ENCODE measurements at places on chromosomes 1 and 21. TPM values are rescaled to one million over a fixed set of nuclear protein-coding genes. Genes with fewer than 3 reads are reported as not detected.

FAM163A gene
- not detected for polyA plus RNA-seq

GPR153 gene
- 3.9 TPM for polyA plus RNA-seq

ADORA1 gene
- 0.15 TPM for polyA plus RNA-seq

S100A7A gene
- polyA plus RNA-seq = not detected

PDIK1L gene
- 1.2 TPM for polyA plus RNA-seq

FAM78B gene
- 0.10 TPM for polyA plus RNA-seq

GRCh38 chr1:212218911-212219310 is 66.3 kb upstream of the PPP2R5A start:
- no peaks in the 10 kb centered on the region for H3K36me3 ChIP-seq
- H3K27ac ChIP-seq = no peak overlapping the region
- H3K27me3 ChIP-seq = no peaks in the 10 kb centered on the region
- peaks cover 11% of the 10 kb centered on the region for H3K4me1 ChIP-seq
- DNase-seq = no peak

GRCh38 chr1:154430903-154431302 is 25.8 kb downstream of the IL6R start:
- peaks cover 5% of the 10 kb centered on the region for H3K4me1 ChIP-seq
- no peak for DNase-seq
- no peak overlapping the region for H3K4me3 ChIP-seq
- H3K27ac ChIP-seq = no peak overlapping the region
- no peaks in the 10 kb centered on the region for H3K27me3 ChIP-seq

GRCh38 chr1:162070825-162071224 is 1.3 kb downstream of the NOS1AP start:
- no peaks in the 10 kb centered on the region for H3K36me3 ChIP-seq
- no peak overlapping the region for H3K4me3 ChIP-seq

DNA sequence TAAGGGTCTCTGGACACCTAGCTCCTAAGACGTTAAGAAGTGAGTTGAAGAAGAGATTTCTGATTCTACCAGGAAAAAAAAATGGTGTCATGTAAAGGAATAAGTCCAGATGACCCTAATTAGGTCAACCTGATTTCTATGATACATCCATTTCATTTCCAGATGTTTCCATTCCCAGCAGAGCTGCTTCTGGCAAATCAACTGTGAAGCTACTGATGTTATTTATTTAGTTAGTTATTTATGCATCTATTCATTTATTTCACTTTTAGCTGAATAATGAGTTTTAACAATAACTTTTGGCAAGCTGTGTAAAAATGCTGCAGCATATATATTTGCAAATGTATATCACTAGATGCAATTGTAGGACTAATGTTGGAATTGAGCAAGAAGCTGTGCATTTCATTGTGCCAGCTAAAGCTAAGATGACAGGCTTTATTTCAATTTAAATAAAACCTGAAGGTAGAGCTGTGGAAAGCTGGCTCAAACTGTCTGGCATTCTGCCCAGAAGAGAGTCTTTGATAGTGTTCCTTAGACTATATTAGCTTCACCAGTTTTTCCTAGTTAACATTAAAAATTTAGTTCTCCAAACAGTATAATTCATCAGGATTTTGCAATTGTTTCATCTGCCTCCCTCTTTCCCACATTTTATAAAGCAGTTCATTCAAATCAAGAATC is 1164.4 kb upstream of the ADGRL4 start:
- H3K36me3 ChIP-seq = no peaks in the 10 kb centered on the region
- no peak overlapping the region for H3K27ac ChIP-seq
- no peak overlapping the region for H3K4me3 ChIP-seq
- no peaks in the 10 kb centered on the region for H3K4me1 ChIP-seq
- H3K27me3 ChIP-seq = no peaks in the 10 kb centered on the region
- no peak for DNase-seq

DNA sequence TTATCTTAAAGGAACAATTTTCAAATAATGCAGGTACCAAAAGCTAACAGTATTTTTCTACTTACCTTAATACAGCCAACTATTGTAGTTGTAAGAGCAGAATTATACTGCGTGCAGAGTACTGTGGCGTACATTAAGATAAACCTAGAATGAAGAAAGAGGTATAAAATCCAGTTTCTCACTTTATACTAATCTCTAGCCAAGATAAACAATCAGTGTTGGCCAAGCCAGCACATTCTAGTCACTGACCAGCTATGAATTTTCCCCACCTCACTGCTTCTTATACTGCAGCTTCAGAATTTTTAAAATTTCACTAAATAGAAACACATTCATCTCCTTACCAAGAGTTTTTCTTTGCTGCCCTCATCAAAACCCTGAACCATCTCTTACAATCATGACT is 33.6 kb downstream of the SLC35D1 start:
- no peaks in the 10 kb centered on the region for H3K27me3 ChIP-seq
- DNase-seq = peak; percentile 67
- peaks cover 3% of the 10 kb centered on the region for H3K36me3 ChIP-seq
- no peak overlapping the region for H3K4me3 ChIP-seq
- H3K27ac ChIP-seq = peak overlapping the region; percentile 59
- H3K4me1 ChIP-seq = peaks cover 18% of the 10 kb centered on the region

DNA sequence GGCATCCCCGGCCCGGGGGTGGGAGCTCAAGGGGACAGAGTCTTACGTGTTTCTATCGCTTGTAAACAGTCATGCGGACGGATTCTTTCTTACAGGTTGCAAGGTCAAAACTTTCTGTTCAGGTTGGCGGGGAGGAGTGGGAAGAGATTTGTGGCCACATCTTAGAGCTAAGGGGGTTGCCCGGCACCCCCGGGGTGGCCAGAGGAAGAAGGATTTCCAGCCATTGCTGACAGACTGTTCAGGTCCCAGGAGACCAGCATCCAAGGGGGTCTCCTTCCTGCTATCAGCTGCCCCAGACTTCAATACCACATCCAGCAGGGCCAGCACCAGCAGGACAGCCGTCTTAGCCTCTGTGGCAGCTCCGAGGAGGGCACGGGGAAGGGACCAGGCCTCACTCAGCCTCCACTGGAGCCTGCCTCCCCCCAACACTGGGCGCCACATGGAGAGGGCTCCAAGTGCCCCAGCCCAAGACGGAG is 52.0 kb downstream of the KIF21B start:
- H3K4me1 ChIP-seq = no peaks in the 10 kb centered on the region
- no peaks in the 10 kb centered on the region for H3K36me3 ChIP-seq
- H3K4me3 ChIP-seq = no peak overlapping the region
- no peak overlapping the region for H3K27ac ChIP-seq

- no peaks in the 10 kb centered on the region for H3K4me1 ChIP-seq
- H3K4me3 ChIP-seq = no peak overlapping the region
- H3K27me3 ChIP-seq = no peaks in the 10 kb centered on the region
- DNase-seq = no peak
- no peaks in the 10 kb centered on the region for H3K36me3 ChIP-seq
Observed at GRCh38 chr1:186872291-186872690, 43.5 kb downstream of the PLA2G4A start.

- no peaks in the 10 kb centered on the region for H3K36me3 ChIP-seq
- H3K4me3 ChIP-seq = no peak overlapping the region
- DNase-seq = no peak
- no peaks in the 10 kb centered on the region for H3K27me3 ChIP-seq
- H3K27ac ChIP-seq = no peak overlapping the region
- peaks cover 24% of the 10 kb centered on the region for H3K4me1 ChIP-seq
Observed at GRCh38 chr1:150606463-150607142, 22.8 kb downstream of the ENSA start.

DNA sequence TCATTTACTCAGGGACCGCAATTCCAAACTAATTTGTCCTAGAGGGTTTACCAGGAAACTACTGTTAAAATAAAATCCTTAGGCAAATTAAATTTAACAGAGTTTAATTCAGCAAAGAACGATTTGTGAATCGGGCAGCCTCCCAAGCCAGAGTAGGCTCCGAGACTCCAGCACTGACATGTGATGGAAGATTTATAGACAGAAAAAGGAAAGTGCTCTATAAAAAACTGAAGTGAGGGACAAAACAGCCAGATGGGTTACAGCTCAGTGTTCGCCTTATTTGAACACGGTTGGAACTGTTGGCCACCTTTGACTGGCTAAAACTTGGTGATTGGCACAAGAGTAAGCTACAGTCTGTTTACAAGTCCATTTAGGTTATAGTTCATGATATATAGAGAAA is 35.2 kb upstream of the RCSD1 start:
- DNase-seq = no peak
- no peak overlapping the region for H3K27ac ChIP-seq
- no peak overlapping the region for H3K4me3 ChIP-seq
- H3K36me3 ChIP-seq = no peaks in the 10 kb centered on the region
- H3K27me3 ChIP-seq = no peaks in the 10 kb centered on the region

DNA sequence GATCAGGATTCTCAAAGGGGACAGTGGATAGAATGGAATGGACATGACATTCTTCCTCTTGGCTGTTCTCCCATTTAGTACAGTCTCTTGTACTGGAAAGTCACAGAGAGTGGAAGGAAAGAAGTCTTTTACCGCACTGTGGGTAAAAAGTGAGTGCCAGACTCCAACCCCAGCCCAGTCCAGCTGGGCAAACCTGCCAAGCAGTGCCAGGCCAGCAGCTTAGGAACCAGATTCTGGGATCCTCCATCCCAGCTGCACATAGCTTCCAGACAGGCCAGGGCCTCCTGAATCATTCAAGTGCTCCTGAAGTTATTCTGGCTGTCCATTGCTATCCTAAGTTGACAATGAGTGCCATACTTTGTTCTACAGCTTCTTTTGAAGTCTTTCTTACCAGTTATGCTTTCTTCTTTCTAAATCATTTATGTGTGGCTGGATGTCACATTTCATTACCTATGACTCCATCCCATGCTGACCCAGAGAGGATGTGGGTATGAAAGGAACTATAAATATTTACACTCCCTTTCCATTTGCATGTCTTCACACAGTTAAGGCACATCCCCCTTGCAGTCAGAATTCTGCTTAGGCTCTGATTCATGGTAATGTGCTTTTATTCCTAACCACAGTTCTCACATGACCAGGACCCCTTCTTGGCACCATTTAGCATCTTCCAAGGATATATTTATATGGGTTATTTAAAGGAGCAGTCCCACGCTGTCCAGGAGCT is 88.9 kb downstream of the AK5 start:
- H3K27me3 ChIP-seq = no peaks in the 10 kb centered on the region
- no peak for DNase-seq
- H3K4me1 ChIP-seq = no peaks in the 10 kb centered on the region
- no peak overlapping the region for H3K4me3 ChIP-seq
- H3K27ac ChIP-seq = no peak overlapping the region

DNA sequence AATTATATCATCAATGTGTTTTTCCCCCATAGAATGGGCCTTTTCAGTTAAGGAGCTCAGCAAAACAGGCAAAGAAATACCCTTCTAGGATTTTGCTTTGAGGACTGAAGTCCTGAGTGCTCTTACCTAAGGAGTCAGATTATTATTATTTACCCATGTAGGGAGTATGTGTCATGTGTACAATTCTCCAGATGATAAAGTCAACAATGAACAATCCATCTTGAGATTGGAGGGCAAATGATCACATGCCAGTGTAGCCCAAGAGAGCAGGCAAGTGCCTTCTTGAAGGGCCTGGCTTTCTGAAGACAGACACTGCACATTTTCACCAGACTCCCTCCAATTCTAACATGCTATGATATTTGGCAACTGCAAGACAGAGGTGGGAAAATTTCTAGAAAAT is 159.7 kb downstream of the PCNX2 start:
- no peak for DNase-seq
- H3K4me3 ChIP-seq = no peak overlapping the region
- H3K27me3 ChIP-seq = no peaks in the 10 kb centered on the region
- H3K4me1 ChIP-seq = no peaks in the 10 kb centered on the region

DNA sequence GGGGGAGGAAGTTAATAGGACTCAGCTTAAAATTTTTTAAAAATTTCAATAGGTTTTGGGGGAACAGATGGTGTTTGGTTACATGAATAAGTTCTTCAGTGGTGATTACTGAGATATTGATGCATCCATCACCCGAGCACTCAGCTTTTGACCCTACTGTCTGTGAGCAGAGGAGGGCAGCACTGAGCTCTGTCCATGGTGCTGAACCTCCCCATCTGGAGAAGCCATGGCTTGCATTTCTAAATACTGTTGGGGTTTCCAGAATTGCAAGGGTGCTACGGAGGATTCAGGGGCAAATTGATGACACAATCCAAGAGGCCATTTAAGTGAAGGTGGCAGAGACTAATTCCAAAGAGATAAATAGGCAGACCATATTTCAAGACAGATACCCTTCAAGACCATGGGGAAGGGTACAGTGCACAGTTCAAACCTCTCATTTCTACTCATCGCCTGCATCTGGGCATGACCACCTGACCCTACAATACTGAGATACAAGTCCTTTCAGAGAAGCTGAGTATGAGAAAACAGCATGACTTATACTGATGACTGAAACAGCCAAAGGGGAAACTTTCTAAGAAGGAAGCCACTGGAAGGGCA is 17.2 kb downstream of the SYT2 start:
- H3K36me3 ChIP-seq = no peaks in the 10 kb centered on the region
- no peak overlapping the region for H3K27ac ChIP-seq
- peaks cover under 1% of the 10 kb centered on the region for H3K27me3 ChIP-seq
- no peak overlapping the region for H3K4me3 ChIP-seq
- H3K4me1 ChIP-seq = no peaks in the 10 kb centered on the region

- H3K4me1 ChIP-seq = no peaks in the 10 kb centered on the region
- no peaks in the 10 kb centered on the region for H3K27me3 ChIP-seq
- H3K4me3 ChIP-seq = no peak overlapping the region
- DNase-seq = no peak
Observed at GRCh38 chr1:37246631-37247030, 212.3 kb upstream of the GRIK3 start.

- H3K36me3 ChIP-seq = no peaks in the 10 kb centered on the region
- no peak for DNase-seq
- no peaks in the 10 kb centered on the region for H3K27me3 ChIP-seq
- no peak overlapping the region for H3K27ac ChIP-seq
Observed at GRCh38 chr1:17926906-17927305, 171.8 kb downstream of the ACTL8 start.

GRCh38 chr1:81915937-81916336 is 115.2 kb downstream of the ADGRL2 start:
- DNase-seq = no peak
- H3K36me3 ChIP-seq = no peaks in the 10 kb centered on the region
- peaks cover 5% of the 10 kb centered on the region for H3K4me1 ChIP-seq
- H3K27me3 ChIP-seq = no peaks in the 10 kb centered on the region
- H3K4me3 ChIP-seq = no peak overlapping the region
- H3K27ac ChIP-seq = no peak overlapping the region

GRCh38 chr1:16122350-16122881 is 33.5 kb downstream of the EPHA2 start:
- no peak for DNase-seq
- H3K36me3 ChIP-seq = peaks cover 46% of the 10 kb centered on the region
- no peak overlapping the region for H3K27ac ChIP-seq
- no peaks in the 10 kb centered on the region for H3K27me3 ChIP-seq
- no peaks in the 10 kb centered on the region for H3K4me1 ChIP-seq

DNA sequence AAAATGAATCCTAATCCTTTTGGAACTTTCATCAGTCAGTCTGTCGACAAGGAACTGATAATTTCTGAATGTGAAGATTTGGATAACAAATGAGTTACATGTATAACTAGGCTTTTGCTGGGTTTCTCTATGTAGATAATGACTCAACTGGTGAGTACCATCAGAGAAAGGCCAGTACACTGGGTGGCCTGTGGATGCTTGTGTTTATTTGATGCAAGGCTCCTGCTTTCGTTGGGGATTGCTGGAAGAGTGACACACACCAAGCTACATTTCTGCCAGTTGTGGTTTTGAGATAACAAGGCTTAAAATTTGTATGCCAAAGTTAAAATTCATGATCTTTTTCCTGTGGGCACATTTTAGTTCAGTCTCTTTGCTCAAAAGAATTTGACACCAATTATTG is 115.7 kb upstream of the UBE2U start:
- H3K27me3 ChIP-seq = no peaks in the 10 kb centered on the region
- H3K4me1 ChIP-seq = no peaks in the 10 kb centered on the region
- H3K4me3 ChIP-seq = no peak overlapping the region
- H3K36me3 ChIP-seq = no peaks in the 10 kb centered on the region

GRCh38 chr1:67745875-67746698 is 61.1 kb downstream of the GADD45A start:
- no peaks in the 10 kb centered on the region for H3K27me3 ChIP-seq
- no peak for DNase-seq
- no peak overlapping the region for H3K4me3 ChIP-seq
- peaks cover 32% of the 10 kb centered on the region for H3K4me1 ChIP-seq
- no peak overlapping the region for H3K27ac ChIP-seq
